ENCODE measurements at places on chromosomes 13 and 19.

DNA sequence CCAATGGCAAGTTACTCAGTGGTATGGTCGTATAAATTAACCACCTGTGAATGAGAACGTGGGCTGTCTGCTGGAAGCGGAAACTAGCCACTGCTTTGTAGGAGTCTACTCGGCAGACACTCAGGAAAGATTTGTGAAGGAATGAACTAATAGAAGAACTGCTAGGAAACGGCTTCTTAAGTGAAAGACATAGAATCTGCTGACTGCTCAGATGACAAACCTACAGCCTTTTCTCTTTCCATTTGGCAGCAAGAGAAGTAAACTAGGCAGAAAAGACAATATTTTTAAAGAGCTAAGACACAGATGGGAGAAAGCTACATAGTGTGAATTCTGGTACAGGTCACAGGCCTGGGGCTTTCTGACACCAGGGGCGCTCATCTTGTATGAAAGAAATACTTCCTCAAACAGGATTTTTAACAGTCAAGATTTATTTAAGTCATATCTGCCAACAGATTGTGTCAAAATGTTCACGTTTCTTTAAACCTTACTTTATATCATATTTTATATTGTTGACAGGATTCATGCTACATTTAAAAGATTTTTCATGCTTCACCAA is 78.4 kb downstream of the MIPEP start:
- no peak for DNase-seq

GRCh38 chr13:43274881-43275280 is 251.5 kb downstream of the DNAJC15 start:
- DNase-seq, result no peak

- no peak for DNase-seq
Measured at GRCh38 chr13:44508562-44509077, 67.5 kb downstream of the TSC22D1 start.

DNA sequence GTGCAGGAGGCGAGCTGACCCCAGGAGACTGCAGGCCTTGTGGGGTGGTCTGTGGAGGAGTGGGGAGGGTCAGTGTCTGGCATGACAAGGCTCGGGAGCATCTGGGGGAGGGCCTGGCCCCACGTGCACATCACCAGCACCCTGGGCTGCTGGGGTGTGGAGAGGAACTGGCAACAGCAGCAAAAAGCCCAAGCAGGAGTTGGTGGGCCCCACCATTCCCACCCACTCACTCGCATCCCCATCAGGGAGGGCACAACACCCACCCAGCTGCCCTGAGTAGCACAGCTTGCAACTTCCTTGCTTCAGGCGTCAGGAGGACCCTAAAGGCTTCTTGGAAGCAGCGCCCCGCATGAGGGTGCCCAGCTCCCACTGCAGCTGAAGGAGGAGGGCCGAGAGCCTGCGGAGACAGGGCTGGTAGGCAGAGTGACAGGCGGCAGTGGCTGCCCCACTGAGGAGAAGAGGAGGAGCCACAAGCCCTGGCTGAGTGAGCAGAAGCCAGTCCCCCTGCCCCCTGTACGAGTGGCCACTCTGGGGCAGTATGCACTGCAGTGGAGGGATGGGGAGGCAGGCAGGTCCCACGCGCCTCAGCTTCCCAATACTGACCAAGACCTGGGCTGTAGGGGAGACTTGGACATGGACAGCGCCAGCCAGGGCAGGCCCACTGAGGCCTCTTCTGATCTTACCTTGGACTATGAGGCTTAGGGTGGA is 26.5 kb downstream of the ELL start:
- DNase-seq, result no peak
